ENCODE measurements at places on chromosomes 7 and 10.

DNA sequence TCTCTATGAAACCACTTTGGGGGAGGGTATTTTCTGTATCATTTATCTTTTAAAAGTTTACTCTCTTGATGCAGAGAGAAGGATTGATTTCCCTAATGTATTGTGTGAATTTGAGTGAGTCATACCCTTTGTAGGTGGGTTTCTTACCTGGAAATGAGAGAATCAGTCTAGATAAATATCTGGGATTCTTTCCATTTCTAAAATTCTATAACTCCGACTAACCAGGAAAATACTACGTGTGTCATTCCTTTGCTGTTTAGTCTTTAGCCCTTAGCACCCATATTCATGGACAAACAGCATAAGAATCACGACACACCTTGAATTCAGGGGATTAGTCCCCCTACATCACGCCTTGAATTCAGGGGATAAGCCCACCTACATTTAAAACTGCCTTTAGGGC lies 139.1 kb downstream of the GATA3 start:
- H3K27me3 ChIP-seq, result peaks cover 3% of the 10 kb centered on the region
- DNase-seq, result no peak
- no peak overlapping the region for H3K4me3 ChIP-seq
- peak overlapping the region; percentile 69 for H3K27ac ChIP-seq

GRCh38 chr7:114048386-114049235 lies 129.8 kb upstream of the PPP1R3A start:
- peak overlapping the region; percentile 29 for H3K4me3 ChIP-seq
- no peak overlapping the region for H3K27ac ChIP-seq
- no peaks in the 10 kb centered on the region for H3K4me1 ChIP-seq
- peaks cover 4% of the 10 kb centered on the region for H3K27me3 ChIP-seq
- no peak for DNase-seq

DNA sequence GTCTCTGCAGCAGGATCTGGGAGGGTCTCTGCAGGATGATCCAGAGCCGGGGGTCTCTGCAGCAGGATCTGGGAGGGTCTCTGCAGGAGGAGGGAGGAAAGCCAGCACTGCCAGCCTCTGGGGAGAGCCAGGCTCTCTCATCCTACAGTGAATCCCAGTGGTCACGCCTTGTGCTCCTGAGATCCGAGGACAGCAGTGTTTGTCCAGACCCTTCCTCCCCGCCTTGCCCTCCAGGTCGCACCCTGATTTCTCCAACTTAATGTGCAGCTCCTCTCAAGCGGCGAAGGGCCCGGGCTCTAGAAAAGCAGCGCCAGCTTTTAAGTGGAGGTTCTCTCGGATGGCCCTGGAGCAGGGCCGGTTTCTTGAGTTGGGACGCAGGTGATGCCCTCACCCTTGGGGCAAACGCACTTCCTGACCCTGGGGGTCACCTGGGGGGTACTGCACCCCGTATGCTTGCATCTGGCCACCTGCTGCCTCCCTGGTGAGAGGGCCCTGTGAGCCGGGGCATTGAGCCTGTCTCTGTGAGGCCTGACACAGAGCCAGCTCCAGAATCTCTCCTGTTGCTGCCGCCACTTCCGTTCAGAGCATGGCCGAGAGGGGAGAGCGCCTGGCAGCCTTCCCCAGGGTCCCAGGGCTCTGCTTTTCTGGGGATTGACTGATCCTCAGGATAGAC lies 111.6 kb downstream of the ACTR3B start:
- no peaks in the 10 kb centered on the region for H3K4me1 ChIP-seq
- no peak for DNase-seq
- no peak overlapping the region for H3K27ac ChIP-seq
- H3K4me3 ChIP-seq, result no peak overlapping the region
- no peaks in the 10 kb centered on the region for H3K27me3 ChIP-seq
- H3K36me3 ChIP-seq, result no peaks in the 10 kb centered on the region

GRCh38 chr10:60821656-60822055 lies 43.4 kb downstream of the CDK1 start:
- H3K27me3 ChIP-seq, result no peaks in the 10 kb centered on the region
- H3K4me1 ChIP-seq, result peaks cover 64% of the 10 kb centered on the region
- no peak overlapping the region for H3K4me3 ChIP-seq
- peak overlapping the region; percentile 18 for H3K27ac ChIP-seq
- no peak for DNase-seq

GRCh38 chr7:34090816-34091215 lies 185.5 kb downstream of the BMPER start:
- no peaks in the 10 kb centered on the region for H3K27me3 ChIP-seq
- no peak overlapping the region for H3K27ac ChIP-seq
- no peak overlapping the region for H3K4me3 ChIP-seq
- H3K4me1 ChIP-seq, result peaks cover 4% of the 10 kb centered on the region
- H3K36me3 ChIP-seq, result no peaks in the 10 kb centered on the region

DNA sequence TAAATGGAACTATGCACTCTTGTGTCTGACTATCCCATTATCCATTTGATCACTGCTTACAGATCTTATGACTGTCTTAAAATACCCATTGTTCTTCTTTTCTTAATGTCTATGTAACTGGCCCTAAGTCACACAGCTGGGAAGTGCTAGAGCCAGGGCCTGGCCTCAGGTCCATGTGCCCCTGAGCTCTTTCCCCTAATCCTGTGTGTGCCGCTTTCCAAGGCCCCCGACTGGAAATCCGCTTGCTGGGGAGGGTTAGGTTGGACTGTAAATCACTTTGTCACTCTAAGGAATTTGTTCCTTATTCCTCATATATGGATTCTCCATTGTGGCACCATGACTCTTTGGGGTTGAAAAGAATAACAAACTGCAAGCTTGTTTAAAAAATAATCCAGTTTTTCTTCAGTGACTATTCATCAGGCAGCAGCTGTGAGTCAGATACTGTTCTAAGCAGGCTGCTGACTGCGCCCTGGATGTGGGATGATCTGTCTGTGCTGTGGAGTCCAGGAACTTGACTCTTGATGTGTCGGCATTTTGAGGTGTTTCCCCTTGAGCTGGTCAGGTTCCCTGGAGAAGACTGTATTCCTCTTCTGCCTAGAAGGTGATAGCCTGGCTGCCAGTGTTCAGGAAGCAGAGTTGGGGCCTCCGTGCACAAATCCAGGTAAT lies 236.3 kb downstream of the SDK1 start:
- DNase-seq, result no peak
- H3K36me3 ChIP-seq, result no peaks in the 10 kb centered on the region
- no peaks in the 10 kb centered on the region for H3K27me3 ChIP-seq
- H3K27ac ChIP-seq, result no peak overlapping the region

DNA sequence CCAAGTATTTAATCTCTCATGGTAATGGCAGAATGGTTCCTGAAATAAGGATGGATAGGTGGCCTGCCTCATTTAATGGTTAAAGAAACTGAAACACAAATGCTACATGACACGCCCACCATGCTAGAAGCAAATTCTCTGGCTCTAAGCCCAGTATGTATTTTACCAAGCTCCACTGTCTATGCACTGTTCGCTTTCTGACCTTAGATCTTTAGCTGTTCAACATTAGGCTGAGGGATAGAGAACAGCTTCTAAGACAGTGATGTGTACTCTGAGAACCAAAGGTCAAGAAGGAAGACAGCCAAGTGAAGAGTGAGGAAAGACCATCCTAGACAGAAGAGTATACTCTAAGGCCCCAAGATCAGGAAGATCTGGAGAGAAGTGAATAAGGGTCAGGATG lies 26.6 kb downstream of the FAM3C start:
- DNase-seq, result no peak
- H3K27me3 ChIP-seq, result no peaks in the 10 kb centered on the region
- no peak overlapping the region for H3K4me3 ChIP-seq
- peak overlapping the region; percentile 73 for H3K27ac ChIP-seq

GRCh38 chr10:113857210-113857609 lies 2.7 kb downstream of the NHLRC2 start:
- H3K27ac ChIP-seq, result no peak overlapping the region
- peaks cover 21% of the 10 kb centered on the region for H3K36me3 ChIP-seq
- H3K27me3 ChIP-seq, result no peaks in the 10 kb centered on the region
- H3K4me1 ChIP-seq, result peaks cover 36% of the 10 kb centered on the region

- DNase-seq, result no peak
- H3K4me3 ChIP-seq, result no peak overlapping the region
- peaks cover 3% of the 10 kb centered on the region for H3K36me3 ChIP-seq
- H3K4me1 ChIP-seq, result peaks cover 18% of the 10 kb centered on the region
- no peak overlapping the region for H3K27ac ChIP-seq
- no peaks in the 10 kb centered on the region for H3K27me3 ChIP-seq
Measured at GRCh38 chr10:26211781-26212444, 4.7 kb upstream of the GAD2 start.

DNA sequence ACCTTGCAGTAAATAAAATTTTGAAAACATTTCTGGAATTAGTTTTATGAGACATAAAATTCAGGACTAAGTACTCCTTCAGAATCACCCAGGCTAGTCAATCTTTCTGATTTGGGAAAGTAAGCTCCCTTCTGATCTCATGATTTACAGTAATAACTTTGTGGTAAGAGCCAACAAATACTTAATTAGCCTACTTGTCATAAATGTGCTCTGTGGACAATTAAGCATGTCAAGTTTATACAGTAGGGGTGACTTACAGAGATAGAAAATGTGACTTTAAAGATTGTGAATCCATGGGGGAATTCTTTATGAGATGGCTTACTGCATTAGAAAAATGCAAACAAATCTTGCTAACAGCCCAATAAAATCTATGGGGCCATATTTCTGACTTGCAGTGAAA lies 616.9 kb upstream of the GHITM start:
- no peak overlapping the region for H3K4me3 ChIP-seq
- H3K27me3 ChIP-seq, result no peaks in the 10 kb centered on the region
- no peak for DNase-seq
- peaks cover 46% of the 10 kb centered on the region for H3K4me1 ChIP-seq

DNA sequence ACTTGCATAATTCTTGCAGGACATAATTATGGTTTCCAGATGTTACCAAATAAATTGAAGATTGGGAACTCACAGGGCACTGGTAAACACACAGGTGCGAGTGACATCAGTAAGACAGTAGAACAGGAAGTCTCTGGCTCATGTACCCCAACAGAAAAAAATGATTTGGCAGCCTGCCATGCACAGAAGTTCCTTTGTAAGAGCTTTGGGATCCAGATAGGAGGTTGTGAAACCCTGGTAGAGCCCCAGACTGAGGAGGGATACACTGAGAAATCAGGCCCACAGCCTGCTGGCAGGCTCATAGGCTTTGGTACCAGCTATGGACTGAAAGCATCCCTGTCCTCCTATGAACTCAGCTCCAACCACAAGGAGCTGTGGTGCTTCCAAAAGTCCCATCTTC lies 118.0 kb downstream of the COBL start:
- H3K4me1 ChIP-seq, result no peaks in the 10 kb centered on the region
- DNase-seq, result no peak
- H3K27ac ChIP-seq, result no peak overlapping the region
- no peaks in the 10 kb centered on the region for H3K36me3 ChIP-seq
- H3K4me3 ChIP-seq, result no peak overlapping the region

DNA sequence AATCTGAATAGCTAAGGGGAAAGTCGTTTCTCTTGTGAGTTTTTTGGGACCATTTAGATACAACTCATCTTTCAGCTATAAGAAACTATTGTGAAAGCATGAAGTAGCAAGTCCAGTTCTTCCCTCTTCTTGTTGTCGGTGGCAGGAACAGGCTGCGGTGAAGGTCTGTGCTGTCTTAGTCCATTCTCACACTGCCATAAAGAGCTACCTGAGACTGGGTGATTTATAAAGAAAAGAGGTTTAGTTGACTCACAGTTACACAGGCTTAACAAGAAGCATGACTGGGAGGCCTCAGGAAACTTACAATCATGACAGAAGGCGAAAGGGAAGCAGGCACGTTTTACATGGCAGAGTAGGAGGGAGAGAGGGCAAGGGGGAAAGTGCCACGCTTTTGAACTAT lies 261.8 kb downstream of the GATA3 start:
- H3K27ac ChIP-seq, result peak overlapping the region; percentile 88
- peaks cover 52% of the 10 kb centered on the region for H3K4me1 ChIP-seq
- H3K27me3 ChIP-seq, result no peaks in the 10 kb centered on the region
- DNase-seq, result no peak

DNA sequence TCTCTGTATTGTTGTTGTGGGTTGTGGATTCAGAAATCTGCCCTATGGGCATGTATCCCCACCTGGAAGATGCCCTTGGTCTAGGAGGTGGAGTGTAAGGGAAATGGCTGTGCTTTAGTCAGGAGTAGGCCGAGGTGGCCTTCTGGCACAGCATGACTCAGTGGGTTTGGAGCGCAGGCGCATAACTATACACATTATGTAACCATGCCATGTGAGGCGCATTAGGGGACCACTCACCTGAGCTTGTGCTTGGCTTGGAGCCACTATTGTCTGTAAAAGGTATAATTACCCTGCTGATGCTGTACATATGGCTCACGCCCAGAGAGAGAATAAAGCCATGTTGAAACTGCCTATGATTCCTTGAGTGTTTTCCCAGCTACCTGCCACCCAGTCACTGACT lies 20.6 kb upstream of the ADAMTS14 start:
- H3K27ac ChIP-seq, result no peak overlapping the region
- peaks cover 7% of the 10 kb centered on the region for H3K4me1 ChIP-seq
- H3K36me3 ChIP-seq, result no peaks in the 10 kb centered on the region
- H3K4me3 ChIP-seq, result no peak overlapping the region
- DNase-seq, result no peak
- H3K27me3 ChIP-seq, result no peaks in the 10 kb centered on the region

DNA sequence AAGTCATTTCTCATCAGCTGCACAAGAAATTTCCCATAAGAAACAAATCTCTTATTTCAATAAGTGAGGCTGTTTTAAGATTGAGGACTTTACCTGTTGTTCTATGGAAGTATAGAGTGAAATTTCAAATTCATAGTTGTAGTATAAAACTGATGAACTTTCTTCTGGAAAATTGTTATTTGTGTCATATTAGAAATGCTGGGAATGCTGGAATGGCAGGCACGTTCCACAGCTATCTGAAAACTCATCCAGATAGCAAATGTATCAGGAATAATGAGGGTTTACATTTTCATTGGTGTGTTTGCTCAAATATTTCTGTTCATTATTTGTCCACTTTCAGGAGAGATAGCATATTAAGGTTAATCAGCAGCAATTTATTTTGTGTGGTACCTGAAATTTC lies 40.8 kb downstream of the CPED1 start:
- H3K27ac ChIP-seq, result no peak overlapping the region
- peaks cover 3% of the 10 kb centered on the region for H3K36me3 ChIP-seq
- no peak for DNase-seq
- H3K4me3 ChIP-seq, result no peak overlapping the region
- H3K4me1 ChIP-seq, result peaks cover 66% of the 10 kb centered on the region
- no peaks in the 10 kb centered on the region for H3K27me3 ChIP-seq

- H3K4me1 ChIP-seq, result no peaks in the 10 kb centered on the region
- no peak overlapping the region for H3K27ac ChIP-seq
- H3K4me3 ChIP-seq, result peak overlapping the region; percentile 54
- DNase-seq, result no peak
- H3K36me3 ChIP-seq, result no peaks in the 10 kb centered on the region
Measured at GRCh38 chr10:127905848-127906261, 1.0 kb upstream of the PTPRE start.

Data from mesothelial cell of epicardium (in vitro differentiated cells).